ENCODE measurements at places on chromosomes 7 and 10.

GRCh38 chr7:41738336-41738735 is 35.4 kb upstream of the INHBA start:
- no peak for DNase-seq

GRCh38 chr10:19865676-19866075 is 49.4 kb downstream of the PLXDC2 start:
- no peak for DNase-seq

DNA sequence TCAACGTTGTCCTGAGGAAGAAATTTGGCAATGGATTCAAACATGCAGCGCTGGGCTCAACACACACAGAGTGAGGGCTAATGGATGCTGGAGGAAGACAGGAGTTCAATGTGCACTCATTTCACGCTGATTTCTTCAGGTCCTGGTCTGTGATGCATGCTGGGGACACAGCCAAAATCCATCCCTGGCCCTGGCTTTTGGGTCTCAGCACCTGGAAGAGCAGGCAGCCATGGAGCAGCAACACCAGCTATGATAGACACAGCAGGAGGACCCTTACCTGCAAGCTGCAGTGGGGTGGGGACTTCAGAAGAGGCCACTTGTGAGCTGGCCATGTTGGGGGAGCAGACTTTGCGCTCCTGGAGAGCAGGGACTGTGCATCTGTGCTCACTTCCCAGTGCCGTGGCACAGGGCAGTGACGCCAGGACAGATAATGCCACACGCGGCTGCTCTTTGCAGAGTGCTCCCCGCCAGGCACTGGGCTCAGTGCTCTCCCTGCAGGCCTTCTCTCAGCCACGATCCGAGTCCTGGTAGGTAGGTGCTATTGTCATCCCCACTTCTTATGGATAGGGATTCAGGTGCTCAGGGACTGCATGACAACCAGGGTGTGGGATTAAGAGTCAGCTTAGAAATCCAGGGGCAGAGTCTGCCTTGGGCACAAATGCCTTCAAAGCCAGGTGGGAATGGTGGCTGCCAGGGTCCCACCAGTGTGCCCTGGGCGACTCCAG is 138.8 kb upstream of the UNC5B start:
- no peak for DNase-seq

- no peak for DNase-seq
Observed at GRCh38 chr10:86868353-86868752, 89.1 kb downstream of the MMRN2 start.

DNA sequence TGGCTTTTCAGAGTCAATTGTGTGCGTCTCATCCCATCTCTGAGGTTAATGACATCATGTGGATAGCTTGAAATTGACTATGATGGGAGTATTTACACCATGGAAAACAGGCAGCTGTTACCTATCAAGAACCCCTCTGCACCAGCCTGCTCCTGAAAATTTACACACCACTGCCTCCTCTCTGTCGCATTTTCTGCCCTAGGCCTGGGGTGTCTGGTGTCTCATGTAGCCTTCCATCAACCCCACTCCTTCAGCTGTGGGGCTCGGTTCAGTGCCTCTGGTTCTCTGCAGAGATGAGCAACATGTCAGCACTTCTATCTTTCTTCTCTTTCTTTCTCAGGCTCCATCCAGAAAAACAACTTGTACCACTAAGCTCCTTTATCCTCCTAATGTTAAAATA is 600.5 kb downstream of the TYW1 start:
- DNase-seq: no peak

DNA sequence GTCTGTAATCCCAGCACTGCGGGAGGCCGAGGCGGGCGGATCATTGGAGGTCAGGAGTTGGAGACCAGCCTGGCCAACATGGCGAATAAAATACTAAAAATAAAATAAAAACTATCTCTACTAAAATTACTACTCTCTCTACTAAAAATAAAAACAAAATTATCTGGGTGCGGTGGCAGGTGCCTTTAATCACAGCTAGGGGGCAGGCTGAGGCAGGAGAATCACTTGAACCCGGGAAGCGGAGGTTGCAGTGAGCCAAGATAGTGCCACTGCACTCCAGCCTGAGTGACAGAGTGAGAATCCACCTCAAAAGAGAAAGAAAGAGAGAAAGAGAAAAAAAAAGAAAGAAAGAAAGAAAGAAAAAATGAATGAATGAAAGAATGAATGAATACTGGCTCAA is 351.4 kb downstream of the ELMO1 start:
- no peak for DNase-seq

GRCh38 chr7:9608560-9608959 is 1175.2 kb downstream of the NXPH1 start:
- no peak for DNase-seq

- no peak for DNase-seq
Observed at GRCh38 chr10:4781955-4782354, 44.1 kb upstream of the AKR1E2 start.

DNA sequence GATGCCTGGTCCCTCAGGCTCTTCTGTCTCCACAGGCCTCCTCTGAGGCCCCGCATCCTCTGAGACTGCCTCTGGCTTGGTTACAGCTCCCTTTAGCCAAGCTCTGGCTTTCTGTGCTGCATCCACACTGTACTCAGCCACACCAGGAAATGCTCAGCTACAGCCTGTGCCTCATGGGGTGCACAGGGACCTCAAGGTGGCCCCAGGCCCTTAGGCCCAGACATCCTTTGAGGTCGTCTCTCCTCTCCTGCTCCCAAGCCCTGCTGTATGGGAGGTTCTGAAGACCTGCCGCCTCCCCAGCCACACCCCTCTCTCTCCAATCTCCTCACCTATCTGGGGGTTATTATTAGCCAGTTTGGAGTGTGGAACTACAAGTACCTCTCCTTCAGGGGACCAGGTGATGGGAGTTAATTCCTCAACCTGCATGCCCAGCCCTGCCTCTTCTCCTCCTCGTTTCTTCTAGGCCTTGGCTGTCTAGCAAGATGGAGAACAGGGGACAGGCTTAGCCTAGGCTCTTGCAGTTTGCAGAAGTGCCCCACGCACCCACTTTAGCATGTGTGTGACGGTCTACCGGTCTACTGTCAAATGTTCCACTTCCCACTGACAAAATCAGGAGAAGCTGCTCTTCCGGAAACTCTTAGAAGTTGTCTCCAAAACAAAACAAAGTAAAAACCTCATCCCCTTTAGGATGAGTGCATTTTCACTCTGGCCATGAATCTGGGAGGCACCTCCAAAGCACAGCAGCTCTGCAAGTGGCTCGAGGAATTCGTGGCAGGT is 64.0 kb upstream of the WAC start:
- no peak for DNase-seq

GRCh38 chr10:16902606-16903005 is 85.4 kb upstream of the RSU1 start:
- no peak for DNase-seq

- DNase-seq: no peak
Observed at GRCh38 chr10:85548034-85548433, 818.6 kb downstream of the GRID1 start.

DNA sequence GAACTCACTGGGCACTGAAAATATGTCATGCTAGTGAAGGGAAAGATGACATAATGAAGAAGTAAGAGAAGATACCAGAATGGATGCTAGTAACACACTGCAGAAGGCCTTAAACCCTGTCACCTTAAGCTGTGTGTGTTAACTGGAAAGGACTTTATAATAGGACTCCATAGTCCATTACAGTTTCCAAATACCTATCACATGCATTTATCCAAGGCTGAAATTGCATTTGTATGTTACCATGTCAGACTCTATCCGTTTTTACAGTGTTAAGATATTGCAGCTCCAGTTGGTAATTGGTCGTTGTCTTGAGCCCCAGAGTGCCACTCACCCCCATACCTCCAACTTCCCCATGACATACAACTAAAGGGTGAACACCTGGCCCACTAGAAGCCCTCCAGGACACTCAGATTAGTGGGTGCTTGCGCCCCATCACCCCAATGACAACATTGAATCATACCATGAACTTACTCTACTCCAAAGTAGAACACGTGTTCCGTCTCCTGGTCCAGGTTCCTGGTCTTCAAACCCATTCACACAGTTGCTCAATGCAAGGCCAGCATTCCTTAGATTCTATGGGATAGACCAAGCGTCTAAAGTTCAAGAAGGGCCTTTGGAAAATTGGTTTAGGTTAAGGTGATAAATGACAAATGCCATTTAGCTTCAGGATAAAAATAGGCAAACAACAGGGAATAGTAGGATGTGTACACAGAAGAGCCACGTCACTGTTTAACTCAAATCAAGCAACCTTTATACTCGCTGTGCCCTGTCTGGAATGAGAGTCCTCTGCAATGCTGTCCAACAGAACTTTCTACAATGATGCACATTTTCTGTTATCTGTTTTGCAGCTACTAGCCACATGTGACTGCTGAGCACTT is 2.1 kb upstream of the RAPGEF5 start:
- no peak for DNase-seq

DNA sequence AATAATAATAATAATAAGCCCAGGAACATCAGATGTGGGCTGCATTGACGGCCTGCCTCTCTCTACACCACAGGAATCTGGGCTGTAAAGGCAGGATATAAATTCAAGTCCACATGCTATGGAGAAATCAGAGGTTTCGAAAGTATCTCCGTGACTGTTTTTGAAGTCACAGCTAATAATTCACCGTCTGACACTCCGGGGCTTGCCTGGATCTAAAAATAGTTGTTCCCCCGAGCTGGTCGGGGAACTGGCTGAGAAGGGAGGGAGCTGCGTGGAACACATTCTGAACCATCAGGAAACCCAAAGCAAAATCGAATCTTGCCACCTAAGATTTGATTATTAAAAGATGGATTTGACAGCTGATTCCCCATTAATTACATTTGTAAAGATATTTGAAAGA is 35.4 kb downstream of the KLF6 start:
- DNase-seq: no peak

DNA sequence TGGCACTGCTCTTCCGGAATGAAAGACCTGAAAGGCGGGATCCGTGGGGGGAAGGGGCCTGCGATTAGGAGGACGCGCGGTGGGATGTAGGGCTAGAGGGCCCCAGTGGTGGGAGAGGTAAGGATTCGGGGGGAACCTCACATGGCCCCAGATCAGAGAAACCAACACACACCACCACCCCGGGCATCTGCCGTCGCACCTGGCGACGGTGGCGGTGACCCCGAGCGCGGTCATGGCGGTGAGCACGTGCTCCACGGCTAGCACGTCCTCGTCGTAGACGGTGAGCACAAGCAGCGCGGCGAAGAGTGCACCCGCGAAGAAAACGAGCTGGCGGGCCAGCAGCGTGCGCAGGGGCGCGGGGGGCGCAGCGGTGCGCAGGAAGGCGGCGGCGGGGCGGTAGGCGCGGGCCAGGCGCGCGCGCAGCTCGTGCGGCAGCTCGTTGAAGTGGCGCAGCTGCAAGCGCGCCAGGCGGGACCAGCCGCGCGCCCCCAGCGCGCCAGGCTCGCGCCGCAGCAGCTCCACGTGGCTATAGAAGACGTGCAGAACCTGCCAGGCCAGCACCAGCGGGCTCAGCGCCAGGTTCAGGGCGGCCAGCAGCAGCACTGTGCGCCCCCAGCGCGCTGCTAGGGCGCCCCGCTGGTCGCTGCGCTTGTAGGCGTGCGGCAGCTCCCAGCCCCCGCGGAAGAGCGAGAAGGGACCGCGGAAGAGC is 5.7 kb downstream of the ATG9B start:
- DNase-seq: no peak

DNA sequence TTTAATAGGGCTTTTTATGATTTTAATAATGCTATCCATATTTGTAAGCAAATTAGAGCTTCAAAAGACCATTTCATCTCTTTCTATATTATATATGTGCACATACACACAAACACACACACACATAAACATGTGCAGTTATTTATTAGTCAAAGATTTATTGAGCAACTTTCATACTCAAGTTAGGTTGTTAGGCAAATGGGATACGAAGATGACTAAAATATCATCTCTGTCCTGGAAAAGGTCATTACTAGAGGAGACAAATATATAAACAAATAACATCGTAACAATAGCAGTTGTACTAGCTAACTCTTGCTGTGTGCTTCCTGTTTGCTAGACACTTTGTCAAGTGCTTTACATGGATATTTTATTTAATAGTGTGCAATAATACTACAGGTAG is 307.9 kb downstream of the SNX13 start:
- no peak for DNase-seq

DNA sequence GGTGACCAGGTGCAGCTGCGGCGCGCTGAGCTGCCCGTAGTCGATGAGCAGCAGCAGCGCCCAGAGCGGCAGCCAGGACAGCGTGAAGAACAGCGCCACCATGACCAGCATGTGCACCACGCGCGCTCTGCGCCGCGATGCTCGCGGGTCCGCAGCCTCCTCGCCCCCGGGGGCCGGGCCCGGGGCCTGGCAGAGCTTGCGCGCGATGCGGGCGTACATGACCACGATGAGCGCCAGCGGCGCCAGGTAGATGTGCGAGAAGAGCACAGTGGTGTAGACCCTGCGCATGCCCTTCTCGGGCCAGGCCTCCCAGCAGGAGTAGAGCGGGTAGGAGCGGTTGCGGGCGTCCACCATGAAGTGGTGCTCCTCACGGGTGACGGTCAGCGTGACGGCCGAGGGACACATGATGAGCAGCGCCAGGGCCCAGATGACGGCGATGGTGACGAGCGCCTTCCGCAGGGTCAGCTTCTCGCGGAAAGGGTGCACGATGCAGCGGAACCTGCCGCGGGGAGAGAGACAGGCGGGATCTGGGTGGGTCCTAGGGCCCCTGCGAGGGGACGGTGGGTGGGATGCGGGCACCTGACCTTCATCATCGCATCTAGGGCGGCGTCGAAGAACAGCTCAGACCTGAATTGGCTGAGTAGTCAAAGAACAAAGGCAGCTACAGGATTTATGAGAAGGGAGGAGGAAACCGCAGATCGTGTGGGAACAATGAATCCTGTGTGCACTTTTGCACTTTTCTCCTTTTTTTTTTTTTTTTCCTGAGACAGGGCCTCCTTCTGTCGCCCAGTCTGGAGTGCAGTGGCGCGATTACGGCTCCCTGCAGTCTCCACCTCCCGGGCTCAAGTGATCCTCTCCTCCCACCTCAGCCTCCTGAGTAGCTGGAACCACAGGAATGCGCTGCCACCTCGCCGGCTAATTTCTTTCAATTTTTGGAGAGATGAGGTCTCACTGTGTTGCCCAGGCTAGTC is 22.4 kb upstream of the PPA1 start:
- DNase-seq: no peak

DNA sequence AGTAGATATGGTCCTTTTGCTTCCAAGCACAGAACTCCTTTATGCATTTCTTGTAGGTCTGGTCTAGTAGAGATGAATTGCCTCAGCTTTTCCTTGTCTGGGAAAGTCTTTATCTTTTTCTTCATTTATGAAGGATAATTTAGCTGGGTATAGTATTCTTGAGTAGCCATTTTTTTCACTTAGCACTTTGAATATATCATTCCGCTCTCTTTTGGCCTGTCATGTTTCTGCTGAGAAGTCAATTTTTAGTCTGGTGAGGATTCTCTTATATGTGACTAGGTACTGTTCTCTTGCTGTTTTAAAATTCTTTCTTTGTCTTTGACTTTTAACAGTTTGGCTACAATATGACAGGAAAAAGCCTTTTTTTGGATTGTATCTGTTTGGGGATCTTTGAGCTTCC is 68.6 kb upstream of the IMMP2L start:
- no peak for DNase-seq

- DNase-seq: no peak
Observed at GRCh38 chr7:156752367-156753228, 112.0 kb downstream of the RNF32 start.

- DNase-seq: no peak
Observed at GRCh38 chr10:84237199-84238051, 3.9 kb downstream of the LRIT1 start.

- no peak for DNase-seq
Observed at GRCh38 chr10:69642747-69643146, 12.7 kb downstream of the FAM241B start.

- no peak for DNase-seq
Observed at GRCh38 chr10:102726274-102726673, 11.8 kb downstream of the SFXN2 start.

GRCh38 chr10:95865814-95866466 is 41.8 kb upstream of the CC2D2B start:
- no peak for DNase-seq

GRCh38 chr7:37315772-37316715 is 132.6 kb downstream of the ELMO1 start:
- no peak for DNase-seq

All from activated T-helper 1 cell treated with anti-CD3 and anti-CD28 coated beads, Interleukin-2, amount 50 U/mL, for 16 hours (primary cell).